NCI-H1105 treated with DMSO at 0.1 percent for 48 hours (cell line): ENCODE measurements at places on chromosomes 7 and 10.
A peak's percentile ranks its signal among the peaks of the same experiment; 100 is the strongest.

DNA sequence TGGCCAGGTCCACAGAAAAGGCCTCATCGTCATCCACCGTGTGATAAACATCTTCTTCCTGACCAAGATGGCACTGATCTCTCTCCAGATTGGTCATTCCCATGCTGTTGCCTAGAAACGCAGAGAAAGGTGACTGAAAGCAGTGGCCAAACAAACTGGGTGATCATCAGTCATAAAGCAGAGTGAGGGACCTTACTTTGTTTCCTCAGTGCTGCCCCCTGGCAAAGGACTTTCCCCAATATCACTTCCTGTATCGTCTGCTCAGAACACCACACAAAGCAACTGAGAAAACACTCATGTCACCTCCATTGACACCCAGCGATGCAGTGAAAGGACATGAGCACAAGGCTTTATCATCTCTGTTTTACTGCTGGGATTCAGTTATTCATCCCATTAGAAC, 40.0 kb upstream of the TM9SF3 start:
- DNase-seq = no peak

DNA sequence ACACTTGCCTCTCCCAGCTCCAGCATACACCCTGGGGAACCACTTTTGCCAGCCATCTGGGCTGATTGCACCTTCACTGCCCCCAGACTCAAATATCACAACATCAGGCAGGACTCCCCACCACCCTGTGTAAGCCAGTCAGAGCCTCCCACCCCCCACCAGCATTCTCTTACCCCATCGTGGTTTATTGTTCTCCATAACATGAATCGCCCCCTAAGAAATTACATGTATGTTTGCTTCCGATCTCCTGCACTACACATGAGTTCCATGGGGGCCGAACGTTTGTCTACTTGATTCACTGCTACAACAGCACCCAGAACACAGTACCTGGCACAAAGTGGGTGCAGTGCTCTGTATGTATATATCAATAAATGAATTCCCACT, 39.4 kb downstream of the CREB3L2 start:
- no peak for DNase-seq

DNA sequence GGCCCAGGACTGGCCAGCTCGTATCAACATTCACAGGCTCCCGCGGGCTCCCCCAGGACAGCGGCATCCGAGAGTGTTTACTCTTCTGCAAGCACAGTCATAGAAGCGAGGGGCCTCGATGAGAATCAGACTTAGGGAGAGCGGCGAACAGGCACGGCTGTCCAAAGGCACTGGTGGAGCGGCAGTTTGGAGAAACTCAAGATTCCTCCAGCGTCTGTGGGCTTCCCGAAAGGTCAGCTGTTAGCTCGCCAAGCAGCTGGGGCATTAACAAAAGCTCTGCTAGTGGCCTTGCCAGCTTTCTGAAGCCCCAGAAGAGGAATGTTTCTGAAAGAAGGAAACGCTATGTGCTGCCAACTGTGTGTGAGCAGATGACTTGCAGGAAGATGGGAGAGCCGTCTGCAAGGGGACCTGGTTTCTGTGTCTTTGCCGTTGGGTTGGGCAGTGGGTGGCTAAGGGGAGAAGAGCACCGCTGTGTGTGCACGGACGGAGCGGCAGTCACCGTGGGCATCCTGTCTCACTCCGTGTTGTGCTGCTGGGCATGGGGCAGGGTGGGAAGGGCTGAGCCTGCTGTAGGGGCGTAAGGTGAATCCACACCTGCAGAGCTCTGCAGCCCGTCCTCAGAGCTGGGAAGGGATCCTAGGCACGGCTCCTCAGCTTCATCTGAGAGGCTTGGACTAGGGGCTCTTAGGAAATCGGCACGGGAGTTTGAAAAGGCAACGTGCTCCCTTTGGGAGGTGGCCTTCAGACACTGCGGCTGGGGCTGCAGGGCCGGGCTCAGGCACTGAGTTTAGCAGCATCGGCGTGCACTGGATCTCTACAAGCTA, 42.1 kb downstream of the AMZ1 start:
- DNase-seq = no peak

GRCh38 chr10:50600286-50600685, 23.5 kb downstream of the SGMS1 start:
- DNase-seq = peak; percentile 61

- DNase-seq = no peak
These were observed 110.0 kb downstream of the TACC2 start for GRCh38 chr10:122098924-122099323.

DNA sequence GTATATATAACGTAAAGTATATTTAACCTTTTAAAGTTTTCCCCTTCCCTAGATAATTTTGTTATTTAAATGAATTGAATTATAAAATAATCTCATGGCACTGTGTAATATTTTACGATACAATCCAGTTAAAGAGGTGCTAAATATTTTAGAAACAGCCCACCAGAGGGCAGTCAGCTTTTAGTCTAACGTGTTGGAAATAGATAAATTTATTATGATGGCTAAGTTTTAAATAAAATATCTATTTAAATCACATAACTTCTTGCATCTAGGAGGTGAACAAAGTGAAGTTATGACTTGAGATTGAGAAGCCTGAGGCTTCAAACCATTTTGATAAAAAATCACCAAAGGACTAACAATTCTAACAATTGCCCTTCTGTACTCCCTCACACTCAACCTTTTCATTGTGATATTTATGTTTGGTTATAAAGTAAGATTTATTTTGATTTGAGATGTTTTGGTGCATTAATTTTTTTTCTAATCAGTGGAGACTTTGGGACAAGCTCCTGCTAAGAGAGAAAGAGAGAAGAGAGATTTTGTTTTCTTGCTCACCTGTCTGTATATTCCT, 171.5 kb upstream of the SP4 start:
- DNase-seq = peak; percentile 49

GRCh38 chr10:58064714-58065528, 202.8 kb downstream of the IPMK start:
- peak; percentile 32 for DNase-seq

GRCh38 chr10:48207853-48208252, 66.6 kb downstream of the FRMPD2 start:
- DNase-seq = no peak

DNA sequence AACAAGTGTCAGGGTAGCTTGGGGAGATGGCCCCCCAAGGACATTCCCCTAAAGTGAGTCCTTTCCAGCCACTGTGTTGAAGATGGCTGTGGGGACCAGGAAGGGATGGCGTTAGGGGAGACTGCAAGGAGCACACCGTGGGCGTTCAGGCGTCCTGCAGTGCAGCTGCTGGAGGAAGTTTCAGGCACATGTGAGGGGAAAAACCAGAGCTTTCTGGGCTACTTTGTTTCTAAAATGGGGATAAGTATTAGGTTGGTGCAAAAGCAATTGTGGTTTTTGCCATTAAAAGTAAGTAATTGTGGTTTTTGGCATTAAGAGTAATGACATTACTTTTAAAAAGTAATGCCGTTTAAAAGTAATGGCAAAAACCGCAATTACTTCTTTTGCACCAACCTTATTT, 14.3 kb downstream of the PRF1 start:
- no peak for DNase-seq

- no peak for DNase-seq
These were observed 76.3 kb downstream of the CFAP46 start for GRCh38 chr10:132865851-132866600.

DNA sequence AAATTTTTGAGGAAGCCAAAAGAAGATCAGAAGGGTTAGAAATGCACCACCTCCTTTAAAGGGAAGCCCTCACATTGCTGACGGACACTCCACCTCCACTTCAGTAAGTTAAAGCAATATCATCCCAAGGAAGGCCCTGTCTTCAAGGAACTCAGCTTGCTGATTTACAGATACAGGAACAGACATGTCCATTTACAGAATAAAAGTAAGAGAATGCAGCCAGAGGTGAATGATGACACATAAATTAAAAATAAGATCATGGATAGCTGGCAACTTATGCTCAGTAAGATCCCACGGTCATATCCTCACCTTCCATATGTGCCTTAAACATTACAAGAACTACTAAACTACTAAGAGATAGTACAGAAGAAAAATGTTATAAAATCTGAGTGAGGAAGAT, 20.4 kb downstream of the GRB10 start:
- no peak for DNase-seq

DNA sequence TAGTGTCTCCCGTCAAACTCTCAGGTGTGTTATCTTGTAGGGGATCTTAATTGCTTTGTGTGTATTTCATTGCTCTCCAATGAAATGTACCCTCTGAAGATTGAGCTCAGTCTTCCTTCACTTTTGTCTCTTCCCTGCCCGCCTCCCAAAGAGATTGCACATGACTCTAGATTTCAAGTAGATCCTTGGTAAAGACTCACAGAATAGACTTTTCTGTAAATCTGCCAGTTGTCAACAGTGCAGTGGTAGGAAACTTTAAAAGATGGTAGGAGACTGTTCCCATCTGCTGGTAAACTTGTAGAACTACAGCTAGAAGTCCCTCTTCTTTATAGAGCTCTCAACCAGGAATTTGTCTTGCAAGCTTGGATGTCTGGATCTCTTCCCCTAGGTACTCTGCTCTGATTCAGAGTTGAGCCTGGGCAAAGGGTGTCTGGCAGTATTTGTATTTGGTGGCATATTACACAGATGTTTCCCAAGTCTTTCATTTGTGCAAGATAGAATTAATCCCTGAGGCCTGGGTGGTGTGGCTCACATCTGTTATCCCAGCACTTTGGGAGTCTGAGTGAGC, 9.6 kb downstream of the CCL26 start:
- DNase-seq = peak; percentile 72

- DNase-seq = no peak
These were observed 128.4 kb downstream of the NSUN6 start for GRCh38 chr10:18523025-18523424.

DNA sequence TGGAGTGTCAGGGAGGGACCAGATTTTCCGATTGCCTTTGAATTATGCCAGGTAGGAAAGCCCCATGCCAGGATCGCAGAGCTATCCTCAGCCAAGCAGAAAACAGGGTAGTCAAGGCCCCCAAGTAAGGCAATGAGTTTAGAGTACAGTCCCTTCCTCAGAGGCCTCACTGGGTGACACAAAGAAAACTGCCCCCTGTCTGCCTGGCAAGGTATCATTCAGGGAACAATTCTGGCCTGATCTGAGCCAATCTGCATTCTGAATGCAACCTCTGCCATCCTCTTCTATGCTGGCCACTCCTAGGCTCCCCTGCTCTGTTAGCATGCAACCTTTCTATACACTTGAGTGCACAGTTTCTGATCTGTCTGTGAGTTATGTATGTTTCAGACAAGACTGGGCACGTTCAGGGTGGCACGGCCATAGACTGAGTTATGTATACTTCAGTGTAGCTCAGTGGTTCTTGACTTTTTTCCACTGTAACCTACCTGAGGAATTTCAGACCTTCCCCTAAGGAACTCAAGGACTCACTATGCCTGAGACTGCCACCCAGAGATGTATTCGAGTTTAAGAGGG, 336.8 kb downstream of the PLXNA4 start:
- DNase-seq = peak; percentile 56

DNA sequence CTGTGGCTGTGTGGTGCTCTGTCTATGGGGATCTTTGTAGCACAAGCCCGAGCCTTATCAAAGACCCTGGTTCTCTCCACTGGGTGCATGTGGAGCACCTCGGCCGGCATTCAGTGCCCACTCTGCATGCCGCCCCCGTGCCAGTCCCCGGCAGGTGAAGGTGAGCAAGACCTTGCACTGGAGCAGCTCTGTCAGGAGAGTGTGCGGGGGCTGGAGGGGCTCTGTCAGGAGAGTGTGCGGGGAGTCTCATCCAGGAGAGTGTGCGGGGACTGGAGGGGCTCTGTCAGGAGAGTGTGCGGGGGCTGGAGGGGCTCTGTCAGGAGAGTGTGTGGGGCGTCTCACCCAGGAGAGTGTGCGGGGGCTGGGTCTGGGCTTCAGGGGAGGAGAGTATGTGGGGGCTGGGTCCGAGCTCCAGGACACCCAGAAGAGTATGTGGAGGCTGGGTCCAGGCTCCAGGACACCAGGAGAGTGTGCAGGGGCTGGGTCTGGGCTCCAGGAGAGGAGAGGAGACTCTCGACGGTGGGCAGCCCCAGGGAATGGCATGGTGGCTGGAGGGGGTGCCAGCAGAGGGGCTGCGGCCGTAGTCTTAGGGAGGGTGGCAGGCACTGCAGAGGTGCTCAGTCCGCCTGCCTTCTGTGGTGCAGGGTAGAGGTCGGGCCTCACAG, 40.8 kb downstream of the INPP5A start:
- no peak for DNase-seq

GRCh38 chr10:30491204-30491915, 57.4 kb downstream of the MAP3K8 start:
- no peak for DNase-seq

DNA sequence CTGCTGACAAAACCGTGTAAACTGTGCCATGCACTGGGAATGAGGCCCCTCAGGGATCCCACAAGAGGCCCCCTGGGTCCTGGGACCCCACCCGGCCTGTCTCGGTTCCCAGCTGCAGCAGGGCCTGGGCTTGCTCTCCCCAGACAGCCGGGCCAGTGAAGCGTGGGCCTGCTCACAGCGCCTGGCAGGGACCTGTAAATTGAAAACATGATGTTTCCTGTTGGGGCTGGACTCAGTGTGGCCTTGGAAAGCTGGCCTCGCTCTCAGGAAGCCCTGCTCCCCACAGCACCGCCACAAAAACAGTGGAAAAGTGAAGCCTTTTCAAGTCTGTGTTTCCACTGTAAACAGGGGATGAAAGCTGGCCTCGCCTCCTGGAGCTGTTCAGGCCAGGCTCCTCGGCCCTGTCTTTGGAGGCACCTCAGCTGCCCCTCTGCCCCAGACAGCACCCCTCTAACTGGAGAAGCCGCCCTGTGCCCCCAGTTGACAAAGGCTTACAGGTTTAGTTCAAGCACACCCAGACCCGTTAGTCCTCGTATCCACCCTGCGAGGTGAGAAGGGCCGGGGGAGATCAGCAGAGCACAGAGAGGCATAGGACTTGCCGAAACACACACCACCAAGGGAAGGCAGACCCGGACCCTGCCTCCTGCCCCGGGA, 108.3 kb downstream of the ZMIZ1 start:
- DNase-seq = no peak

- no peak for DNase-seq
These were observed 13.7 kb upstream of the CNNM2 start for GRCh38 chr10:102904346-102904745.

DNA sequence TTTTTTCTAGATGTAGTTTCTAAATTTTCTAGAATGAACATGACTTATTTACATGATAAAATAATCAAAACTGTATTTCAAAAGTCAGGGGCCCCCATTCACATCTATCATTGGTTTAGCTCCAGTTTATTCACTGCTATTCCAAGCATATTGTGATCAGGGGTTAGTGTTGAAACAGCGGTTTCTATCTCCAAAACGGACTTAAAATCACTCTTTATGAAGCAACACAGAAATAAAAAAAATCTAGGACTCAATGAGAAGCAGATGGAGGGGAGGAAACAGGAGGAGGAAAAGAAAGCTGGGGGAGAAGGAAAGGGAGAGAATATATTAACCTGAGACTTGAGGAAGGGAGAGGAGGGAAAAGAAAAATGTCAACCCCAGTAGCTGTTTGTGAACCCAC, 14.8 kb upstream of the CH25H start:
- no peak for DNase-seq

GRCh38 chr10:77541944-77542343, 95.7 kb downstream of the KCNMA1 start:
- no peak for DNase-seq
